T47D (cell line): ENCODE measurements at places on chromosomes 5 and 9.

DNA sequence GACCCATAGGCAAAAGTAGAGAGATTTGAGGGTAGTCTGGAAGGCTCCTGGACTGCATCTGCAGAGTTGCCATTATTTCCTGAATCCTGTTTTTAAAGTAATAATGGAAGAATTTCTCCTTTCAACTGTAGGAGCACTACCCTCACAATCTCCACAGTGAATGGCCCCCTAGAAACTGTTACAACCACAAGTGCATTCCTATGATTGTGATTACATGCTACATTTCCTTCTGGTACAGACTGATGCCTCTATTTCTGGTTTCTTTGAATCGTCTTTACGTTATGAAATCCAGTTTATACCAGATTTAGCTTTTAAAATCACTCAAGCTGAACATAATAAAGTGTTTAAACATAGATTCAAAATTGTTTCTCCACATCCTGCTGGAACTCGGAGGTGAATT lies 49.4 kb downstream of the FRMPD1 start:
- DNase-seq = no peak

- DNase-seq = no peak
Observed at GRCh38 chr5:15601274-15601673, 101.3 kb downstream of the FBXL7 start.

DNA sequence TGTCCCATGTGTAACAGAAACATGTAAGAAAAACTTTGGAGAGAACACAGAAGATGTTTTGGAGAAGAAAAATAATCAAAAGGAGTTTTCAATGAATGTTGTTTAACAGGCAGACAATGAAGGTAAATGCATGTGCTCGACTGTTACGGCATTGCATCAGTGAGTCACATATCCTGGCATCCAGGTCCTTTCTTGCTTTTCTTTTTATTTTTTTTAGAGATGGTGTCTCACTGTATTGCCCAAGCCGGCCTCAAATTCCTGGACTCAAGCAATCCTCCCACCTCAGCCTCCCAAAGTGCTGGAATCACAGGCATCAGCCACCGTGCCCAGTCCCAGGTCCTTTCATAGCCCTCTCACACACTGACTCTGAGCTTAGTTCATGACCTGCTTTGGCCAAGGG lies 181.8 kb downstream of the DTWD2 start:
- no peak for DNase-seq

GRCh38 chr9:113364951-113365350 lies 11.8 kb downstream of the HDHD3 start:
- DNase-seq = no peak

DNA sequence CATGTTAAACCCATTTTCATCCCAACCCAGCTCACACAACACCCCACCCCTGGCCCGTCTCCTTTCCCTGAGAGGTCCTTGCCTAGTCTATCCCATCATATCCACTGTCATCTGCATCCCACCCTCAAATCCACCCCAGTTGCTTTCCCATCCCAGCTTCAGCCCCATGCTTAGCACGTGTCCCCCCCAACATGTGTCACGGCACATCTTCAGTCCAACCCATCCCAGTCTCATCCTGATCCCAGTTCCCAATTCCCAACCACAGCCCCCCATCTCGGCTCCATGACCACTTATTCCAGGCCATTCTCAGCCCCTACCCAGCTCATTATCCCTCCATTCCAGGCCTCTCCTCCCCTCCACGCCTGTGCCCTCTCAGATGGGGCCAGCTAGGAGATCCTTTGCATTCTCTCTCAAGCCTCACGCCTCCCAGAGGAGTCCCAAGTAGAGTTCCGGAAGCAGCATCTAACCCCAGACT lies 605 bp upstream of the DBN1 start:
- no peak for DNase-seq

DNA sequence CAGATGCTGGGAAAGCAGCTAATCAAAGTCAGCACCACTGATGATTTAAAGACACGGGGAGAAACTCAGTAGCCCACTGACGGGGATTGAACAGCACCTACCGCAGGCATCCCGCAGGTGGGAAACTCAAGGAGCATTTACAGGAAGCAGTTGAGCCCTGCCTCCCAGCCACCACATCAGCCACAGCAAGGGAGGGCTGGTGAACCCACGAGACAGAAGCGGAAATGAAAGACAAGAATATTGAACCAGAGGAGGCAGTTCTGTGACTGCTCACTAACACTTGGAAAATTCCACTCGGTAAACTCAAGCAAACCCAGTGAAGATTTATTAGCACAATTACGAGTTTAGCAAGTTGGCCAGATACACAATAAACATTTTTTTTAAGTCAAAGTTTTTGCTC lies 10.6 kb upstream of the FAM163B start:
- DNase-seq = peak; percentile 32
